ENCODE measurements at places on chromosomes 1 and 21.

- DNase-seq = no peak
Observed at GRCh38 chr1:62144238-62144831, 50.3 kb upstream of the L1TD1 start.

DNA sequence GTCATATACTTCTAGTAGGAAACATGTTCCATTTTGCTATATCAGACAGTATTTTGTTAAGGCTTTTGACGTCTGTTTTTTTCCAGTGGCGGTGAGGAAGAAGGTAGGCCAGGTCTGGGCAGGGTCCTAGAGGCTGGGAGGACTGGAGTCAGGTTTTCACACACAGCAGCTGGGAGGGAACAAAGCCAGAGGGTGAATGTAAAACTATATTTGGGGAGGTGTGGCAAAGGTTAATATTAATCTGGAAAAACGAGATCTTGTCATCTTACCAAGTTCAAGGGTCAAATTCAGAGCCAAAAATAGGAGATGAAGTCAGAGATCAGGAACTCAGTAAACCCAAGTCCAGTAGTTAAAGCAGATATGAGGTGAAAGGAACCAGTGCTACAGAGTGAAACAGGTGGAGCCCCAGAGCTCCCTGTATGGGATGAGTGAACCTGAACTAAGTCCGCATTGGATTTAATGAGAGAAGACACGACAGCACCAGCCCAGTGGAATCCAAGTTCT, 10.7 kb upstream of the OTUD7B start:
- DNase-seq = no peak

GRCh38 chr1:52552236-52552504, 722 bp downstream of the TUT4 start:
- DNase-seq = peak; percentile 18

- no peak for DNase-seq
Observed at GRCh38 chr1:172653015-172653709, 5.7 kb upstream of the FASLG start.

GRCh38 chr1:153308540-153308939, 4.2 kb downstream of the PGLYRP3 start:
- no peak for DNase-seq

GRCh38 chr1:243568793-243569192, 281.2 kb downstream of the AKT3 start:
- no peak for DNase-seq

GRCh38 chr1:18064534-18064933, 43.1 kb upstream of the IGSF21 start:
- no peak for DNase-seq

- DNase-seq = no peak
Observed at GRCh38 chr1:246609632-246610031, 43.4 kb downstream of the CNST start.

- no peak for DNase-seq
Observed at GRCh38 chr1:211623515-211623914, 44.6 kb upstream of the SLC30A1 start.

- no peak for DNase-seq
Observed at GRCh38 chr1:62271948-62272728, 47.1 kb downstream of the KANK4 start.

- no peak for DNase-seq
Observed at GRCh38 chr1:69294171-69294570, 273.6 kb upstream of the LRRC7 start.

- no peak for DNase-seq
Observed at GRCh38 chr1:189821833-189822232, 655.8 kb downstream of the BRINP3 start.

DNA sequence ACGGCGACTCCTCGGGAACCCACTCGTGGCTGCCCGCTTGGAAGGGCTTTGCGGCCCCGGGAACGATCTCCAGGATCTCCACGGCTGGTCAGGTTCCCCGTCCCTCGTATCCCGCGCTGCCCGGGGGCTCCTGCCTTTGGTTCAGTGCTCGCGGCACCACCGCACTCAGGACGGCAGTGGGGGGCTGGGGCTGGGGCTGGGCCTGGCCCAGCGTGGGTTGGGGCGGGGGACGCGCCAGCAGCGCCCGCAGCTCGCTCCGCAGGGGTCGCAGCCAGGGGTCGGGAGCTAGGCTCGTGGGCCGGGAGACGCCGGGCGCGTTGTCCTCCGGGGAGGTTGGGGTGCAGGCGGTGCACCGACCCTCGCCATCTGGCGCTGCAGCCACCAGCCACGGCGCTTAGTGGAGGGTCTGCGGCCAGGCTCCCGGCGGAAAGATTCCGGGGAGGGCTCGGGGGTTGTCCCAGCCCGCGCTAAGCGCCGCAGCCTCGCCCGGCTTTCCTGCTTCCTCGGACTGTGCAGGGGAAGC, 8.9 kb downstream of the SIM2 start:
- DNase-seq = no peak

GRCh38 chr1:17912491-17912890, 157.4 kb downstream of the ACTL8 start:
- no peak for DNase-seq

GRCh38 chr1:18565321-18565720, 65.3 kb upstream of the PAX7 start:
- DNase-seq = no peak

GRCh38 chr1:116325922-116326321, 47.1 kb upstream of the ATP1A1 start:
- no peak for DNase-seq

- peak; percentile 31 for DNase-seq
Observed at GRCh38 chr1:110554871-110555801, 36.2 kb upstream of the KCNA10 start.

- DNase-seq = no peak
Observed at GRCh38 chr1:16088351-16088911, 15.0 kb upstream of the FAM131C start.

DNA sequence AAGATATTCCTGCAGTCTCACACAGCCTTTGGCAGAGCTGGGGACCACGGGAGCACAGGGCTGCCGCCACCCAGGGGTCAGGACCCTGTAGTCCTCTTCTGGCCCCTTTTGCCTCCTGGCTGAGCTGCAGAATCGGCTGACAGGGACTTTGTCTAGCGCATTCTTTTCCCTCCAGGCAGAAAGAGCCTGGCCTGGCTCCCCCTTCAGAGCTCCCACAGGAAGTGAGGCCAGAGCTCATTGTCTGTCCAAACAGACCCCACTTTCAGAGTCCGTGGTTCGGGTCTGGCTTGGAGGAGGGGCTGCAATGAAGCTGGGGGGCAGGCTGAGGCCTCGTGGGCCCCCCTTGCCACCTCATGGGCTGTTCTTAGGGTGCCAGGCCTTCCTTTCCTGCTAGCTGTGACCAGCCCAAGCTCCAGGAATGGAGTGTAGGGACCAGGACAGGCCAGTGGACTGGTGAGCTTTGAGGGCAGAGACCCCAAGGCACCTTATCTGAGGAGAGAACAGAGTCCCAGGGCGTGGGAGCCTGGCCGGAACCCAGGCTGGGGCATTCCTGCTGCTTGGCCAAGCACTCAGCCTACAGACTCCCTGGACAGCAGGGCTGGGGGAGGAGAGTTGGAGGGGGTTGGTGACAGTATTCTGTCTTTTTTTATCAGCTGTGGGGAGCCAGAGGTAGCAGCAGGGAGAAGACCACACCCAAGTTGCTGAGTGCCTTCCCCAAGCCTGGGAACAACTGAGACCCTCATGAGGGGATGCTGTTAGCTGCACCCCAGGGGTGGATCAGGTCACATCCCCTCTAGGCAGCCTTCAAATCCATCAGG, 4.7 kb downstream of the CELSR2 start:
- DNase-seq = no peak

- no peak for DNase-seq
Observed at GRCh38 chr1:172906778-172907592, 143.8 kb downstream of the TNFSF18 start.

DNA sequence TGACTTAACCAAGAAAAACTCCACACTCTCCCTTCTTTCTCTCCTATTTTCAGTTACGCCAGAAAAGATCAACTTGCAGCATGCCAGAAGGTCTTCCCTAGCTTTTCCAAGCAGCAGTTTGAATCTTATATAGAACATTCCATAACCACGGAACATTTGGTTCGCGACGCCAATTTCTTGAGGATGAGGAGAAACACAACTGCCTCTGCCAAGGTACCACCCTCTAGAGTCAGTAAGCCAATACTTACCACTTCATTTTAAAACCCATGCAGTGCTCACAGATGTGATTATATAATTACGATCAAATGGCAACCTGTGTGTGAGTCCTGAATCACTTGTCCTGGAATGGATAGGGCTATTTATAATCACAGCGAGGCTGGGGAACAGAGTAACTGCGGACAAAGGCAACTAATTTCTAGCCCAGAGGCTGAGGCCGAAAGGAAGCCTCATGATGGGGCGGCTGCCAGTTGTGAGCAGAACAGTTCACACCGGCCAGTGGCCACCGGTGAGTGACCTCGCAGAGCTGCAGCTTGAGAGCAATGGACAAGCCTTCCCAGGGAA, 43.2 kb upstream of the BACE2 start:
- no peak for DNase-seq

GRCh38 chr1:115782571-115783281, 14.2 kb upstream of the CASQ2 start:
- DNase-seq = no peak
